ENCODE measurements at places on chromosomes 5 and 9.

GRCh38 chr5:69288069-69288468, 44.5 kb downstream of the CCDC125 start:
- no peak for DNase-seq

GRCh38 chr9:38089387-38090165, 20.5 kb upstream of the SHB start:
- DNase-seq: no peak

DNA sequence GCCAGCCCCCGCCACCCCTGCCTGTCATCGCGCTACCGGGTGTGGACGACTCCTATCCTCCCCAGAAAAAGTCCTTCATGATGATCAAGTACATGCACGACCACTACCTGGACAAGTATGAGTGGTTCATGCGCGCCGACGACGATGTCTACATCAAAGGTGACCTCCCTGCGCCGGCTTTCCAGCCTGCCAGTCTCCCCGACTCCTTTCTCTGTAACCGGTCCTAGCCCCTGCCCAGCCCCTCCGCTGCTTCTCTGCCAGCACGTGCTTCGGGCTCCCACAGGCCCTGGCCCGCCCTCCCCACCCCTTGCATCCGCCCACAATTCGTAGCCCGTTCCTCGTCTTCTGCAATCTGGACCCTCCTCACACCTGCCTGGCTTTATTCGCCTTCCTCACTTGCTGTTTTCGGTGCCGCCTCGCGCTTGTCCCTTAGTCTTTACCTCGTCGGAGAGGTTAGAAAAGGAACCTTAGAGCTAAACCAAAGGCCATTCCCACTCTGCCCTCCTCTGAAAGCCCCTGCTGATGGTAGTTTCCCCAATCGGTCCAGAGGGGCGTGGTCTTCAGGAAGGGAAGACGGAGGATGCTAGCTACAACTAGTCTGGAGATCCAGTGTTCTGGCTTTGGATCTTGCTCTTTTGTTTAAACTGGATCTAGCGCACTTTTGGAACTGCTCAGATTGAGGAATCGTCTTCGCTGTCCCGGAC, 1.4 kb downstream of the CHSY3 start:
- no peak for DNase-seq

GRCh38 chr5:177453852-177454396, 7.3 kb downstream of the PRR7 start:
- DNase-seq: no peak

DNA sequence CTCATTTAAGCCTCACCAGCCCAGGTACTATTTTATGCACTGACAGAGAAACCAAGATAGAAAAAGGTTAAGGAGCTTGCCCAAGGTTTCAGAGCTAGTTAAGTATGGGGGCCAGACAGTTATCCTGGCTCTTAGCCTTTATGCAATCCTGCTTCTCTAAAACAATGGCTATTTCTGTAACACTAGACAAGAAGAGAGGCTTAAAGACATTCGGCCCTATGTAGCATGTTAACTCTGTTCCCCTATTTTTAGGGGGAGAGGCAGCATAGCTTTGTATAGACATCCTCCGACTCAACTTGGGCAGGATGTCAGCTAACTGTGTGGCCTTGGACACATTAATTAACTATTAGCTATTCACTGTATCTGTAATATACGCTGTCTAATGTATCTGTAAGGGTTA, 54.6 kb downstream of the LHFPL2 start:
- no peak for DNase-seq

- DNase-seq: no peak
These were observed 12.7 kb upstream of the DAB2 start for GRCh38 chr5:39437467-39437866.

- no peak for DNase-seq
These were observed 196.4 kb downstream of the RFX3 start for GRCh38 chr9:3329361-3329760.

DNA sequence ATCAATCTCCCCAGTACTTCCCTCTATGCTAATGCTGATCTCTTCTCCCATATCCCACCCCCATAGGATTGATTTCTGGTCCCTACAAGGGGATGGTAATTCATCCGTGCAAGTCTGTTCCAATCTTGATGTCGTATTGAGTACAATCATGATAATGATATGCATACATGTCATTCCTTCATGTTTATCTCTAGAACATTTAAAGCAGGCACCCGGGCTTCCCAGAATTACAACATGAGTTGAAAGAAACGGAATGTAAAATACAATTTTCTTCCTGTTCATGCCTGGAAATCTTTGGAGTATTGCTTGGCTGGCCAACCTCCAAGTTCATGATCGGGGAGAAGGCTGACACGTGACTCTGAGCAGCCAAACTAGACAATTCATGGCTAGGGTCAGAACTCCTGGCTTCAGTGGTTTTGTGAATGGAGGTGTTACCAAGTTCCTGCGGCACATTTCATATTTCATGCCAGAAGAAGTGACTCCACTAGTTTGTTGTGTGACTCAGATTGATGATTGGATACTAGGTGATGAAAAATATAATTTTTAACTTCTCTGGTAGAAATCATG, 66.6 kb downstream of the C9orf152 start:
- no peak for DNase-seq

- no peak for DNase-seq
These were observed 105.6 kb downstream of the ADAMTSL1 start for GRCh38 chr9:18579536-18579935.

DNA sequence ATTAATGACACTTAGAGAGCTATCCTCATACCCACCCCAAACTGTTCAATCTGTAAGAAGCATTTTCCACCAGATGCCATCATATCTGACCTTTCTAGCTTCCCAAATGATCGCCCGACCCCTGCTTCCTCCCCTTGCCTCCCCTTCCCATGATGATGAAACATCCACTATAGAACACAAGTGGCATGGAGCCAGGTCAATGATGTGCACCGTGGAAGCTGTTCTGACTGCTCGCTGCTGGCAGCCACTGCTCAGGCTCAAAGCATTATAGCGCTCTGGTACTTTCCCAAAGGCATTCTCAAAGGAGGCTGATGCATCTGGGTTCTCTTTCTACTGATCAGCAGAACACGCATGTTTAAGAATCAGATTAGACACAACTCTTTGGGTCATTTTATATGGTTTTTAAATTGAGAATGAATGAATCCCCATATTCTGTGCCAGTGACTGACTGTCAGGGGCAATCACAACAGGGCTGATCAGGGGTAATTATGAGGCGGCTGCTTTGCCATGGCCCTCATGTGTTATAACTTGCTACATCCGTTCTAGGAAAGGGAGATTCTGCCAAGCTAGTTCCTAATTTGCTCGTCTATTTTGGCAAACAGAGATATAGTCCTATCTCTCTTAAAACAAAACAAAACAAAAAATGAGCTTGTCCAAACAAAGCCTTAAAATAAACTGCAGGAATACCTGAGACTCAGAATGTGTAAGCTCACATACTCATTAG, 343.7 kb downstream of the ENC1 start:
- DNase-seq: no peak

GRCh38 chr9:12604164-12604821, 88.9 kb upstream of the TYRP1 start:
- DNase-seq: no peak

DNA sequence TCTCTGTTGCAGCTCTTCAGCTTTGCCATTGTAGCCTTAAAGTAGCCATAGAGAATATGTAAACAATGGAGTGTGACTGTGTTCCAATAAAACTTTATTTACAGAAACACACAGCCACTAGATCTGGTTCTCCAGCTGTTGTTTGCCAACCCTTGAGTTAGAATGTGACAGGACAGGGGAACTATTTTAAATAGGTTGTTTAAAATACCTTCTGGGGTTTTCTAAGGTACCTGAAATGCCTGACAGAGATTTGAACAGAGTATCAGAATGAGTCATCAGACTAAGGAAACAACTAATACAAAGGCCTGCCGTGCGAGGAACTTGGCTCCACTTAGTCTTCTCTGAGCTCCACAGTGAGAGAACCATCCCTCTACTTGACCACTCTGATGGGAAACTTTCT, 85.4 kb downstream of the HSD17B4 start:
- no peak for DNase-seq

- no peak for DNase-seq
These were observed 324.6 kb downstream of the MLLT3 start for GRCh38 chr9:20297646-20298084.

DNA sequence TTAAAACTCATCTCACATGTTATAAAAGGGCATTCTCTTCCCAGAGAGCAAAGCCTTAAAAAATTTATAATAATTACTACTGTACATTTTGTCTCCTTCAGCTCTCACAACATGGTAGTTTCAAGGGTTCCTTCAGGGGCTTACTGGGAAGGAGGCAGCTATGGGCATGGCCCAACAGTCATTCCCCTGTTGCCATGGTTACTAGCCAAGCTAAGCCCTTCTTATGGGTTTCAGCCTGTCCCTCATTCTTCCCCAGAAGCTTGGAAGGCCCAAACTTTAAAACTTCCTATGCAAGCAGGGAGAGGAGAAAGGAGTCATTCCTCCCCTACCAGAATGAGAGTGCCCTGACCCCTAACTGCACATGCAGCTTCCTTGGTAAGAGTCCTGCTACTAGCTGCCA, 82.2 kb upstream of the CNTLN start:
- DNase-seq: no peak

GRCh38 chr9:131038256-131039128, 29.5 kb downstream of the LAMC3 start:
- DNase-seq: no peak

DNA sequence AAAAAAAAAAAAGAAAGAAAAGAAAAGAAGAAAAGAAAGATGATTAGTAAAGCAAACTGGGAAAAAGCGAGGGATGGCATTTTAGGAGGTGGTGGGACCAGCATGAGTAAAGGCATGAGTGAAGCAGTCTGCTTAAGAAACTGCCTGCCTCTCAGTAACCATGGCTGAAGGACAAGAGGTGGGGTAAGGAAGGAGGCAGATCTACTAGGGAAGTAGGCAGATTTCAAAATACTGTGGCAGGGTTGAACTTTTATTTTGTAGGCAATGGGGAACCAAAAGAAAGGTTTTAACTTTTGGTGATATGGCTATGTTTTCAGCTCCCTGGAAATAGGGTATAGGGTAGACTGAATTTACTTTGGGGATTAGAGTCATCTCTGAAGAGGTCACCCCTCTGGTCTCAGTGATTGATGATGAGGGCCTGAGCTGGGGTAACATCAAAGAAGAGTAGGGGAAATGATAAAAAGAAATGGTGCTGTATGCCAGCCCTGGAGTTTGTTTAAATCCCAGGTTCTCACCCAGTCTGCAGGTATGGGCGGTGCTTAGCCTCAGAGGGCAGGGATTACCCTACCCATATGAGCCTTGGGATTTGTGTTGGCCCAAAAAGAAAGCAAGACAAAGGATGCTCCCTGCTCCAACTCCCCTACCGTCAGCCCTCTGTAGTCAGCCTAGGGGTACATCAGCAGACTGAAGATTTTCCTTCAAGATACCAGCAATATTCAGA, 316.2 kb downstream of the CWC27 start:
- DNase-seq: no peak

DNA sequence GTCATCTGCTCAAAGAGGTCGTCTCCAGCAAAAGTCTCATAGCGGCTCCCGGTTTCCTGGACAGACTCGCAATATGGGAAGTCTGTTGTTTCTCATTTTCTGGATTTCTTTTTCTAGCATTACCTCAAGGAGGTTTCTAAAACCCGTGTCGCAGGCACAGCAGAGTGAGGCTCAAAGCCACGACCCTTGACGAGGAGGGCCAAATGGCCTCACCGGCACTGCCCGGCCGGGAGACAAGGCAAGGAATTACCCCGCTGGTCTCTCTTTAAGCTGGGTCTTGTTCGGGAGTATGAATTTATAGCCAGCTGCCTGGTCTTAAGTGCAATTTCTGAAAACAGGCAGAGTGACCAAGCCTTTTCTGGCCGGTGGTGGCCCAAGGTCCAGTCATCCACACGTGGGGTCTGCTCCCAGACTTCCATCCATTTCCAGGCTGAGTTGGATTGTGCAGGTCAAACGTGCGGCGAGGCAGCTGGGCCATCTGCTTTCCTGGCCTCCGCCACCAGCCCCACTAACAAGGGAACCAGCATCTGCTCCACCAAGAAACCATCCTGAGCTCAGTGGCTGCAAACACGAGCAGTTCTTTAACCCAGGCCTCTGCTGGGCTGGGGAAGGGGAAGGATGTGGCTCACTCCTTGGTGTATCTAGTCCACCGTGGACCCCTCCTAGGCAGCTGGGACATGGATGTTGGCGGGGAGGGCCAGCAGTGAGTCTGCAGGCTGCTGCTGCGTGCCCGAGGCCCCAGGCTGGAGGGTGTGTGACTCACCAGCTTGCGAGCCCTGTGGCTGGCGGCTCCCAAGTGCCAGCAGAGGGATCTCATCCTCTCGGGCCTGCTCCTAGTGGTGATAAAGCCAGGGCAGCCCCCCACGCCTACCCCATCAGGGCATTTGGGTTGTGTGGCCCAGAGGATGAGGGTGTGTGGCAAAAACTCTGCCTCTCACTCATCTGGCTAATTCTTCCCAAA, 55.6 kb upstream of the COL5A1 start:
- DNase-seq: peak; percentile 75

DNA sequence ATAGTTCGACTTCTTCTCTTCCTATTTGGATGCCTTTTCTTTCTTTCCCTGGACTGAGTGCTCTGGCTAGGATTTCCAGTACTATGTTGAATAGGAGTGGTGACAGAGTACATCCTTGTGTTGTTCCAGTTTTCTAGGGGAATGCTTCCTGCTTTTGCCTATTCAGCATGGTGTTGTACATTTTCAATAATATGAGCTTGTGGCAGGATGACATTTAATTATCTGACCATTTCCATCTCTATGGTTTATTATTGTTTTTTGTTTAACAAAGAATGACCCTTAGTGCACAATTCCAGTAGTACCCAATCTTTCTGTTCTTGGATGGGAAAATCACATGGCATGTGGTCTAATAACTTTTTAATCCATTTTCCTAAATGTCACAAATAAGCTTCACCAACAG, 135.6 kb upstream of the SLC12A2 start:
- DNase-seq: peak; percentile 0

DNA sequence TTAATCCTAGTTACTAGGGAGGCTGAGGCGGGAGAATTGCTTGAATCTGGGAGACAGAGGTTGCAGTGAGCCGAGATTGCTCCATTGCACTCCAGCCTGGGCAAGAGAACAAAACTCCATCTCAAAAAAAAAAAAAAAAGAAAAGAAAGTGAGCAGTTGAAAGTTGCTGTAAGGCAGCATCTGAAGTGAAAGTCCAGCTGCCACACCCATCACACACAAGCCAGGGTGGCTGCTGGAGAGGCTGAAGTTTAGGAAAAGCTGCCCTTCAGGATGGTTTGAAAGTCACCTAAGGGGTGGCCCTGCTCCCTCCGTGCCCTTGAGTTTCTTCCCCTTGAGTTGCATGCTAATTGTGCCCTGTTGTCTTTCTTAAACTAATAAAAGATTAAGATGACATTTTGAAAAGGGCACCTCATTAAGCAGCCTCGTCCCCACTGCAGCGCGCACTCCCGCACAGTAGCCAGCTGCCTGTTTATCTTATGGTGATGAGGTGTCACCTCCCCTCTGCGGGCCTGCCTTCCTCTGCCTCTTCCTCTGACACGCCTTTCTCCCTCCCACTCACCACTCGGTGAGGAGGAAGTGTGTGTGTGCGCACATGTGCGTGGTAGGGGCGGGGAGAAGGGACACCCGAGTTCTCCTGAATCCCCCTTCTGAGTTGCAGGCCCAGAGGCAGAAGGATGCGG, 104.2 kb upstream of the PANK3 start:
- no peak for DNase-seq

GRCh38 chr9:135116881-135117280, 29.4 kb downstream of the OLFM1 start:
- DNase-seq: no peak

- no peak for DNase-seq
These were observed 21.0 kb downstream of the DHX29 start for GRCh38 chr5:55286411-55286933.

GRCh38 chr9:16085167-16085726, 532.4 kb downstream of the CCDC171 start:
- no peak for DNase-seq
